ENCODE measurements at places on chromosomes 7 and 10. TPM values are rescaled to one million over a fixed set of nuclear protein-coding genes. Genes with fewer than 3 reads are reported as not detected.

AKR1C4 gene
- not detected for polyA plus RNA-seq

DNA sequence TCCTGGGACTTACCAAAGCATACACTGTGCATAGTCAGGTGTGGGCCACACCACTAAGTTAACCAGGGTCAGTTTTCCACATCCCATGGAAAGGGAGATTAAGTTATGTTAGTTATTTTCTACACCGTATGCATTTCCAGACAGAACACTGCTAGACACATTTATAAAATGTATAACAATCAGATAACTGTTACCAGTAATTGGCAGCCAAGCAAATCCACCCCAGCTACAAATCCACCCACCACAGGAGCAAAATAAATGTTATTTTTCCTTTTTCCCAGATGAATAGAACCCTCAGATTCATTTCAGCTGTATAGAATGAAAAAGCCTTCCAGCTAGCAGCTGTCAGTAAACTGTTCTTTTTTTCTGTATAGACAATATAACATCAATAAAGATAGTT is 256.9 kb upstream of the FZD1 start:
- no peak for DNase-seq

DNA sequence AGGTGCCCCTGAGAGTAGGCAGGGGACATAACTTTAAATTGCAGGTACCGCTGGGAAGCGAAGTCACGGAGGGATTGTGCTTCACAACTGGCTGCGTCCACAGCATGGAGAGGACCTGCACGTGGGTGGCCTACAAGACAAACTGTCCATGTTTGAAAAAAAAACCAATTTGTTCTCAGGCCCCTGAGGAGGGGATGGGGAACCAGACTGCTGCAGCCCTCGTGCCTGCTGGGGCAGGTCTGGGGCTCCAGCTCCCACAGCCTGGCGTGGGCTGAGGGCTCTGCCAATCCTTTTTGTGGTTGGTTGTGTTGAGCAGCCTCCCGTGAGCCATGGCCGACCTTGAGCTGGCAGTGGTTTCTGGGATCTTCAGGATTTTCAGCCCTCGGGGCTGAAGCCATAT is 9.7 kb downstream of the SFRP5 start:
- DNase-seq, result no peak

- no peak for DNase-seq
Observed at GRCh38 chr10:118918116-118918515, 111.4 kb upstream of the NANOS1 start.

- DNase-seq, result no peak
Observed at GRCh38 chr10:13219685-13220670, 14.2 kb downstream of the UCMA start.

GRCh38 chr10:43053825-43054224 is 23.0 kb upstream of the RET start:
- no peak for DNase-seq

- DNase-seq, result no peak
Observed at GRCh38 chr7:130118801-130119200, 48.5 kb downstream of the KLHDC10 start.

DNA sequence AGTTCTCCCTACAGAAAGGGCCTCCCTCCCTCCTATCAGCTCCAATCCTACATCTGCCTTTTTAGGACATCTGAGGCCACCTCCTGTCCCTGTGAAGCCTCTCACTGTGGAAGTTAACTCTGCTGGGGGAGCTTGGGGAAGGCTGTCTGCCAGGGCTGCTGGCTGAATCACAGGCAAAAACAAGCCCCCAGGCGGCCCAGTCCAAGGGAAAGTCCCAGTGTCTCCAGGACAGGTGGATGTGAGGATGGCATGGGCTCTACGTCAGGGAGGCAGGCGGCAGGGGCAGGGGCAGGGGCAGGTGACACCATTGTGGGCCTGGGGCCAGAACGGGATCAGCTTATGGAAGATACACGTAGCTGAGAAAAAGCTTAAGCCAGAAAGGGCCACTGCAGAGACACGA is 240.2 kb downstream of the MAD1L1 start:
- DNase-seq, result peak; percentile 52

GRCh38 chr10:120506674-120507073 is 49.6 kb downstream of the PLPP4 start:
- DNase-seq, result no peak

OR2A1 gene
- 0.50 TPM for polyA plus RNA-seq

- DNase-seq, result no peak
Observed at GRCh38 chr7:71229699-71230098, 97.8 kb downstream of the GALNT17 start.

GRCh38 chr10:48487244-48487643 is 117.6 kb downstream of the ARHGAP22 start:
- no peak for DNase-seq

DNA sequence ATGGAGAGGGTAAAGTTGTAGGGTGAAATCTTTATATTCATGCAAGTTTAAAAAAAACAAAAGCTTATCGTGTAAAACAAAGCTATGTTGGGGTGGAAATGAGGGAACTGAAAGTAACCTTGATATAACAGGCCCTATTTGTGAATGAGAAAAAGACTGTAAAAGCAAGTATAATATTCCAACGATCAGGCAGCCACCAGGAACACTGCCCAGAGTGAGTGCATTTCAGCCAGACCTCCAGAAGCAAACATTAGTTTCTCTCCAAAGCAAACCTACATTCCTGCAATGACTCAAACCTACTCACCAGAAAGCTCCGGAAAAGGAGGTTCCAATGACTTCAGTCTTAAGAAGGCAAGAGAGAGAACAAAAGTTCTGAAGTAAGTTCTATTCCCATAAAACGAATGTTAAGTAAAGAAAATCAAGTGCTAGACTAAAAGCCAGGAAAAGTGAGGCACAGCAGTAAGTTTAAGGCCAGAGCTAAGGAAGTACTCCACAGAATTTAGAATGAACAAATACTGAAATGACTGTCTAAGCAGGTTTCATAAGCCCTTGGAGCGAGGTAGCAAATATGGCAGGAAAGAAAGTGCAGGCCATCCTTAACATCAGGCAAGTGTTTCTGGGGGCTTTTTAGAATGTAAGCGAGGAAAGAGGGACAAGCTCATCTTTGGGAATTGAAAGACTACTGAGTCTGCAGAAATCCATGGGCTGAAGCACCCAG is 493.1 kb downstream of the XPNPEP1 start:
- DNase-seq, result no peak

DNA sequence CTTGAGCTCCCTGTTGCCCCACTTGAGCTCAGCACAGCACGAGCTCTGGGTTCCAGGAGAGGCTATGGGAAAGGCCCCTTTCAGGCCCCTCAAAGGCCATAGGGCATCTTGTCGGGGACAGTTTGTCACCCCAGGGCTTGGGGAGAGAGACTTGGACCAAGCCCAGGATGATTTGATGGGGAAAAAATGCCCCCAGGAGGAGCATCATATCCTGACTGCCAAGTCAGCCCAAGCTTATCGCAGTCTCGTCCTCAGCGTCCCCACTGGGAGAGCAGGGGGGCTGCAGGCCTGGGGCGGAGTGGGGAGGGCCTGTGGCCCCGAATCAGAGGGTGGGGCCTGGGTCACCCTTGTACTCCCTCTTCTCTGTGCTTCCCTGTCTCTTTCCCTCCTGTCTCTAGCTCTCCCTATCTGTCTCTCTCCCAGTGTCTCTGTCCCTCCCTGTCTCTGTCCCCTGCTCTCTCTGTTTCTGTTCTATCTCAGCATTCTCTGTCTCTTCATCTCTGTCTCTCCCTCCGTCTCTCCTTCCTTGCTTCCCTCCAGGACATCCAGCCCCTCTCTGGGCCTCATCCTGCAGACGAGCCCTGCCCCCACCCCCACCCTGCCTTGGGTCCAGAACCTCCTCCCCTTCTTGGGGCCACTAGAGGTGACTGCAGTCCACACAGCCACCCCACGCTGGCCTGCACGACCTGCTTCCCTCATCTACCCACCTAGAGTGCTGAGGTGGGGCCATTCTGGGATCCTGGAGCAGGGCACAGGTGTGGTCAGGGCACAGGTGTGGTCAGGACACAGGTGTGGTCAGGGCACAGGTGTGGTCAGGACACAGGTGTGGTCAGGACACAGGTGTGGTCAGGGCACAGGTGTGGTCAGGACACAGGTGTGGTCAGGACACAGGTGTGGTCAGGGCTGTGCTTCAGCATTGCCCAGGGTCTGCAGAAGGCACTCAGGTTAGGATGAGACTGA is 17.3 kb upstream of the GRIFIN start:
- no peak for DNase-seq

DNA sequence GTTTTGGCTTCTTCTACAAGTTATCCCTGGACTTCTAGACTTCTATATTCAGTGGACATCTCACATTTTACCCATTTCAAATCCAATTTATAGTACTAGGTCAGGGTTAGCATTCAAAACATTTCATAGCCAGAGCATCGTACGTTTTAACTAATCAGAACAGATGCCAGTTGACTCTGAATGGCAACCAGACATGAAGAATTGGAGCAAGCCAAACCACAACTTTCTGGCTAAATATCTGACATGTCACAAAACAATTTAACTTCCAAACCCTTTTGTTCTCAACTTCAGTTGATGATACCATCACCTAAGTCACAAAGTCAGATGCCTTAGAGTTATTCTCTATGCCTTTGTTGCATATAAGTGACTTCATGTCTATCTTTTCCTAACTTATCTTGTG is 1105.7 kb downstream of the XPNPEP1 start:
- DNase-seq, result no peak

GRCh38 chr7:150564006-150564405 is 3.2 kb upstream of the GIMAP4 start:
- DNase-seq, result no peak

DNA sequence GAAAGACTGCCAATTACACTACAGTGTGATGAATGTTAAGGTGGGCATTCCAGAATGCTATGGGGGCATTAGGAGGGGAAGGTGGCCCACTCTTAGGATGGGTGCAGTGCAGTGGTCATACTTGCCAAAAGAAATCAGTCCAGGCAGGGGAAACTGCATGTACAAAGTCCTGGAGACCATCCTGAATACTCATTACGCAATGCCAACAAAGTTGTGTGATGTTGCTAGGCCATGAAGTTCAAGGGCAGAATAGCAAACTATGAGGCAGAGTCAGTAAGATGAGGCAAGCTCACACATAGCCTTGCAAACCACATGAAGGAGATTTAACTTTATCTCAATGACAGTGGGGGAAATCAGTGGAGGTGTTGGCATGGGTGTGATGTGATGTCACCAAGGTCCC is 49.8 kb upstream of the SLC35B4 start:
- no peak for DNase-seq

DNA sequence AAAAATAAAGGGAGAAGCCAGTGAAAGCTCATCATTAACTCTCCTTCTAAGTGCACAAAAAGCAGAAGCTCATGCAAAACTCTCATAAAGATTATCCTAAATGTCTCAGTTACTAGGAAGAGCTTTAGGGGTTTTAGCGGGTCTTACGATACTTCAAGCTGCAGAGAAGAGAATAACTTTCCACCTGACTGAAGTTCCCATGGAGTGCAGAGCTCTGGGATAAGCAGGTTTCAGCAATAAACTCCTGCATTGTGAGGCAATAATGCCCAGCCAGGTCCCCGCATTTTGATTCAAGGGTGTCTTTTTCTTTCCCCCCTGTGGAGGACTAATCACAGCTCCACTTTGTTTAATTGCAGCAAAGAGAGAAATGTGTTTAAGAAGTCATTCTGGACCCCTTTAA is 241.9 kb upstream of the SP8 start:
- DNase-seq, result no peak

- no peak for DNase-seq
Observed at GRCh38 chr7:22709857-22710256, 17.1 kb upstream of the IL6 start.

CRHR2 gene
- 2.7 TPM for polyA plus RNA-seq

BAMBI gene
- 5.0 TPM for polyA plus RNA-seq

ASL gene
- 11.3 TPM for polyA plus RNA-seq
